ENCODE measurements at places on chromosomes 3 and 15.

DNA sequence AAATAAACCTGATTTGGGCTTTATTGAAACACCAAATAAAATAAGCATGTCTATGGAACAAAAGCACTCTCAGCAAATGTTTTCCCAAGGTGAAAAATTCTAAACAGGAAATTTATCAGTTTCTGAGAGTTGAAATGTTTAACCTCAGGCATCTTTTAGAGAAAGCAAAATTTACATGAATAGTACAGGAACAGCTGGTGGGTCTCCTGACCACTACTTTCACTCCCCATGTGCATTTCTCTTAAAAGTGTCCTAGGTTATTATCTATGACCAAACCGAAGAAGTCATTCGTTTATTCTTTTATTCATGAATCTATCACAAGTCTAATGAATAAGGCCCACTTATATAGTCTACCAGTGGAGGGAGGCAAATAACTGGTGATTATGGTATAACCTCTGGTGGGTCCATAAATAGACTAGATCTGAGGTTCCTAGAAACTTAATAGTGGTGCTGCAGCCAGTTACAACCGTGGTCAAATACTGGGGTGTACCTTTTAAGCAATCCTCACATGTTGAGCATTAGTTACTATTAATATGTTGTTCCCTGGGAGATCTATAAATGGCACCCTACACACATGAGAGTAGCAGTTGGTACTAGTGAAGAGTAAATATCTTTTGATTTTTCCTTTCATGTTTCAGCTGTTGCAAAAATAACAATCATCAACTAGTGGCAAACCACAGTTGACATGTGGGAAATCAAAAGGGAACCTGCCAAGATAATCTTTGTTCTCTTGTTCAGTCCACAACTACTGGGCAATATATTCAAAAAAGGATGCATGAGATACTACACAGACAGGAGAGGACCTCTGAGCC, 169.3 kb upstream of the STAC start:
- DNase-seq, result no peak

- DNase-seq, result peak; percentile 38
These were observed 25.7 kb downstream of the TMOD2 start for GRCh38 chr15:51776952-51777569.

- no peak for DNase-seq
These were observed 95.7 kb downstream of the SUCNR1 start for GRCh38 chr3:151969026-151969642.

GRCh38 chr15:77634266-77634962, 1.7 kb upstream of the LINGO1 start:
- peak; percentile 21 for DNase-seq

GRCh38 chr3:139540651-139541531, 1.3 kb upstream of the RBP1 start:
- no peak for DNase-seq

DNA sequence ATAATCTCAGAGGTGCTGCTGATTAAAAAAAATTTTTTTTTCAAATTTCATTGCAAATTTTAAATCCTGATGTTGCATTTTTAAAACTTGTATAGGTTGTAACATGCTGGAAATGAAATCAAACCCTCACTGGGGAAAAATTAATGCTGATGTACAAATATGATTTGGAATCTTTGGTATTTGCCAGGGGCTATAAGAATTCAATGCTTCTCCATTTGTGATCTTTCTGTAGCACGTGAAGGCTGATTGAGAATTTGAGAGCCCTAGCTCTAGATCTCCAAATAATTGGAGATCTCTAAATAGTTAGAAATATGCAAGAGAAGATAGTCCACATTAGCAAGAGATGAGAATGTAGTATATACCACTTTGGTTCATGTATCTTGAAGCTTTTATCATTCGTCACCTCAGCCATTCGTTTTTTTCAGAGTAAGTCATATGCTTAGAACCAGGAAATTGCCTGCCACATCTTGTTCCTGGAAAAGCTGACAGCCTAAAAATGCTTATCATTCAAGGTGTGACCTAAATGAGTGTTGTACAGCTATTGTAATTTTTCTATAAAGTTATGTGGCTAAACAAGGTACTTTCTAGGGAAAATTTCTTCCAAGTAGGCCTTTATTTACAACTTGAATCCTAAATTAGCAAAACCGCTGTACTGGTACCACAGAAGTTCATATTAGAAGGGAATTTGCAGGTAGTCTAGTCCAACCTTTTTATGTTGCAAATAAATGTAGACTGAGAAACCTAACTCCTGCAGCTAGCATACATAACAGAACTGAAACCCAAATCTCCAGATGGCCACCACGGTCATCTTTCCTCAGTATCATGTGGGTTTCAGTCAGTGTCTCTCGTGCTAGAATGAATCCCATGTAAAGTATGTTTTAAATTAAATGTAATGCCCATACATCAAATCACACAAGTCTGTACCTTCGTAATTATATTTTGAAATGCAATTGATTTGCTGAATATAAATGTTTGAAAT, 48.5 kb downstream of the FNDC3B start:
- no peak for DNase-seq

Data from activated gamma-delta T cell treated with anti-CD3 and anti-CD28 coated beads, Interleukin-2, amount 50 U/mL, for 16 hours (primary cell).